ENCODE measurements at places on chromosomes 5 and 9.
A peak's percentile ranks its signal among the peaks of the same experiment; 100 is the strongest.

GRCh38 chr9:98437458-98438034, 182.1 kb upstream of the TBC1D2 start:
- DNase-seq, result no peak

GRCh38 chr5:135979510-135979909, 24.7 kb upstream of the LECT2 start:
- peak; percentile 62 for DNase-seq

DNA sequence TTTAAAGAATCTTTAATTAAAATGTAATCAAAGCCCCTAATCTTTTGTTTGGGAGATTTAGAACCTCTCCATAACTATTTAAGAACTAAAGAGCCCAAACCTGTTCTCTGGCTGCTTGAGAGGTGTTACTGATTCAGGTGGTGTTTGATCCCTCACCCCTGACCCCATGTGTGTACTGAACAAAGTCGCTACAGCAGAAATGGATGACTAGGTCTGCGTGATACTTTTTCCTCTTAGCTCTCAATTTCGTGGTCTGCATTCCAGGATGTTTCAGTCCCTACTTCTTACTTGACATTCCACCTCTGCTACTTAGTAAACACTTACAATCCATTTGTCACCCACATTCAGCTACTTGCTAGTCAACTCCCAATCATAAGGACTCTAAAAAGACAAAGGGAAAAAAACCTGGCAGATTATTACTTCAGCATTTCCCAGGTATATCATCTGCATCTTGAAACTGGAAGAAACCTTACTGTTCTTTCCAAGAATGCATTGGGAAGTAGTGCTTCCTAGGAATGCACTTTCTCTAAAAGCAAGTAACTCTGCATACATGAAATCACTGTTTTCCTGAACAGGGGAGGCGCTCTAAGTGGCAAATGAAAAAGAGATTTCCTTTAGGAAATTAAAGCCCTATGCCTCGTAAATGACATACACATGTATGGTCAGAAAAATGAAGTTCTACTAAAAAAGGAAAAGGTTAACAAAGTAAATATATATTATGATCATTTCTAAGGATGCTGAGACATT, 1091.6 kb downstream of the PTPRD start:
- no peak for DNase-seq

DNA sequence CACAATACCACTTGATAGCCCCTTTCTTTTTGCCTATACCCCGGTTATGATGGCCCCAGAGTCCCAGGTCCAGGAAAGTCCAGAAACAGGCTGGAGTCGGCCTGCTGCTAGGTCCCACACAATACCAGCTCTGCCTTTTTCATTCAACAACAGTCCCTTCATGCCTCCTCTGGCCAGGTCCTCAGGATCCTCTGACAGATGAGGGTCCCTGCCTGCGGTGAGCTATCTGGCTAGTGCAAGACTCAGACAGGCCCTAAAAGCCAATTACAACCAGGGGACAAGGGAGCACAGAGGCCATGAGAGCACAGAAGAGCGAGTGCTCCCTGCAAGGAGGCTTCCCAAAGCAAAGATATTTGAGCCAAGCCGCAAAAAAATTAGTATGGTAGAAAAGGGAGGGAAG, 84.8 kb upstream of the ZBTB43 start:
- DNase-seq, result no peak
